Activated CD4-positive, alpha-beta memory T cell treated with anti-CD3 and anti-CD28 coated beads, Interleukin-2, amount 10 ng/mL, durations not matched to agents 7 days and 5 days (primary cell): ENCODE measurements at places on chromosomes 2 and 18.

GRCh38 chr2:681312-681711 is 4.1 kb upstream of the TMEM18 start:
- no peak for DNase-seq

DNA sequence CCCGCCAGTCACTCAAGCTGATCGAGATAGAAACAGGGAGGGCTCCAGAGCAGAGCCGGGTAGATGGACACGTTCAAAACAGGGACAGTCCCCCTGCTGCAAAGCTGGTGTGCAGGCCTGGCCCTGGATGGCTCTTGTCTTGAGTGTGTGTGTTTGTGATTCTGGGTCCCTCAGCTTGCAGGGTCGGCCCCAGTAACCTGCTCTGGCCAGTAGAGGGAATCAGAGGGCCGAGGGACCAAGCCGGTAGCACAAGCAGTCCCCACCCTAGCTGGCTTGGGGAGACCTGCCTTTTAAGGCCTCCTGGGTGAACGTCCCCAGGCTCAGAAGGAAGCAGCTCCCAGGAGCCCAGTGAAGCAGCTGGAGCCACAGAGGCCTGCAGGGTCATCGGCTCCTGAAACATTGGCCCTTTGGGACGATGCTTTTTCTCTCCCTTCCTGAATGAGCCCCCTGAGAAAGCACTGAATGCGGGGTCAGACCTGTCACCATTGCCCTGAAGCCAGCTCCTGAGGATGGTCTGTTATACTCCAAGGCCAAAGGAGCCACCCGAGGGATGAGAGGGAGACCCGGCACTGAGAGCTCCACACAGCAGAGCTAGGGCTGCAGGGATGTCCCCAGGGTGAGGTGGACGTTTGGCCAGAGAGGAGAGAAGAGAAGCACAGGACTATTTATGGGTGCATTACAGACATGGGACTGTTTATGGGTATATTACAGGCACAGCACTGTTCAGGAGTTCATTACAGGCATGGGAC is 15.4 kb upstream of the MLPH start:
- no peak for DNase-seq

- no peak for DNase-seq
Measured at GRCh38 chr2:21131861-21132260, 8.1 kb downstream of the TDRD15 start.

DNA sequence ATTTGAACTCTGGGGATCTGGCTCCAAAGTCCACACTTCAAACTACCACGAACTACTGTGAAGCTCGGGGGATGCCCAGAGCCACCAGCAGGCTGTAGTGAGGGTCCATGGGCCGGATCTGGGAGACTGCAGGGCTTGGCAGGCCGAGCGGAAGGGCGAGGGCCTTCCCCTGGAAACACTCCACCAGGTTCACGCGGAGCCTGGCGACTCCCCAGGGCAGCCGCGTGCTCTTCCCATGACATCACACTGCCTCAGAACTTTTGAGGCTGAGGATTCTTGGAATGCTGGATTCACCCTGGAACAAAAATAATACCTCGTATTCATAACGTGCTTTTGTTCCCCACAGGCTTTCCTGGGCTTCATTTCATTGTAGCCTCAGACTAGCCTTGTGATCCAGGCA is 201.0 kb downstream of the SMAD7 start:
- no peak for DNase-seq

DNA sequence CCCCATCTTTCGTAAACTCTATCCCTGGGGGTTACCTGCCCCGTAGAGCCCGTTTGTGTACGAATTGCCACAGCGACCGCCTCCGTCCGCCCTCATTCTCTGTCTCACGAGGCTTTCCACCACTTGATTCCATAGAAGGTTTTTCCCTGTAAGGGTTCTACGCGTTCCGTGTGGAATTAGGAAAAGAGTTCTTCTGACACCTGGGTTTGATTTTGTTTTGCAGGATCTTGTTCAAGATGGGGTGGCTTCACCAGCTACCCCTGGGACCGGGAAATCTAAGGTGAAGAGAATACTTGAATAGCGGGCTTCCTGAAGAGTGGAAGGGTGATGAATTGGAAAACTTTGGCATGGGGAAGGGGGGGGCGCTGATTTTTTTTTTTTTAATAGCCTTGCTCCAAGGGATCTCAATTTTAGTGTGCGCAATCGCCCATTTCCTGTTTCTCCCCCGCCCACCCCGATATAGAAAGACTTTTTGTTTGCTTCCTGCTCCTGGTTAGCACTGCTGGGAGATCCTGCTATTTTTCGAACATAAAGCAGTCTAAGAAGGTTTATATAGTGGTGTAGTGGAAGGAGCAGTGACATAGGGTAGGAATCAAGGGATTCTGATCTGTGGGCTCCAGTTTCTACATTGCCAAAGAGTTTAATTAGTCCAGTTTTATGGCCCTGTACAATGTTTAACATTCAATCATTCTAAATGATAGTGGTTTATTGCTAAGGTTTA is 564 bp downstream of the GCC2 start:
- peak; percentile 49 for DNase-seq

DNA sequence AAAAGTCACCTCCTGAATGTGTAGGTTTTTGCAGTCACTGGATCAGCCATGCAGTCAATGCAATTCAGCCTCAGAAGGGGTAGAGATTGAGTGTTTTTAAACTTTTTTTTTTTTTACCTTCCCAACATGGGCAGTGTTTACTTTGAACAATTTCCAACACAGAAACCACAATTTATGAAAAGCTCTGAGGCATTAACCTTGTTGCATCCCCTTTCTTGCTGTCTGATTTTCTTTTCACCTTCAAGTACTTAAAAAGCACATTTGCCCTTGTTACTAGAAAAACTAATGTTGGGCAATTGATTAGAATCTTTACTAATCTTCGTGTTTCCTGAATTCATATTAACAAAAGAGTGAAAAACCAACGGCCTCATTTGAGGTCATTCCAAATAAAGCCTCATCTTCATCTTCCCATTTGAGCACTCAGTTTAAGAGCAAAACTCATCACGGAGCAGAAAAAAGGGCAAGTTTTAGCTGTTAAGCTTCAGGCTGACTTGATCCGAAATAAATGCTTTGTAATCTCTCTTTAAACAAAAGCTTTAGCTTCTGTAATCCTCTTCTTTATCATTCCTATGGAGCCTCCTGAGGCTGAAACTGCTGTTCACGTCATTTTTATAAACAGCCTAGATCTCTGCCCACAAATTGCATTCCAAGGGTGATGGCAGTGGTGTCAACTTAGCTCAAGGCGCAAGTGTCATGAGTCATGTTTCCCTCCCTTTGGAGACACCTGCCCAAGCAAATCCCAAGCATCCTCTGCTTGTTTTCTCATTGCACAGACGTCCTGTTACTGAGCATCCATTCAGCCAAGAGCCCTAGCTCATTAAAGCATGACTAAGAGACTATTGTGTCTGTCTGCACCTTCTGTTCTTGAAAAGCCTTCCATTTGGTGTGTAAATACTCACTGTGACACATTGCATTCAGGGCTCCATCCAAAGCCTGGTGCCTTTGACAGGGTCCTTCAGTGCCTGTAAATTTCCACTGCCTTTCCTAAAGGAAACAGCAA is 107.7 kb downstream of the HNMT start:
- DNase-seq = no peak

DNA sequence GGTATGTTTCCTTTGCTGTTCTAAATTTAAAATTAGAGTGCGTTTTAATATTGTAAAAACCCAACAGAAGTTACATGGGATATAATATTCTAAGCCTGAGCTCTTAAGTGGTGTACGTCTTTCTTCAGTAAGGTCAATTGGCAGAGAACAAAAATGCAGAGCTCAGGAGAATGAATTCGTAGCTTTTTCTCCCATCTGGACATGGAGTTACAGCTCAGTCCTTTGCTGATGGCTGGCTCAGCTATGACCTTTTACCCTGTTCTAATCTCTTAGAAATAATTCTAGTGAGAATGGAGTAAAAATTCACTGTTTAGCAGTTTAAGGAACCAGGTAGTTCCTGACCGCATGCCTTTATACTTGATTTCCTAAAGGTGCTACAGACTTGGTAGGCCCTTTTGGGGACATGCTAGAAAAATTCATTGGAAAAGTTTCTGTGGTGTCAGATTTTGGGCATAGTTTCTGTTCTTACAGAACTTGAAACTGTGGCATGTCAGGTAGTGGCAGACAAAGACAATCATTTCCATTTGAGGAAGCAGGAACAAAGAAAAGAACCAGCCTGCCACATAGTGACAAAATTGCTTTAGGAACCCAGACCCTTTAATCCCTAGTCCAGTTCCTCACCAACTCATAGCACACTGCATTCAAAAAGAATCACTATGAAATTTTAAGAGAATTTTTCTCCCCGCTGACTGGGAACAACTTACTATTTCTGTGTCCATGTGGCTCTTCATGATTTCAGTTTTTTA is 566.8 kb upstream of the ZNF804A start:
- no peak for DNase-seq

DNA sequence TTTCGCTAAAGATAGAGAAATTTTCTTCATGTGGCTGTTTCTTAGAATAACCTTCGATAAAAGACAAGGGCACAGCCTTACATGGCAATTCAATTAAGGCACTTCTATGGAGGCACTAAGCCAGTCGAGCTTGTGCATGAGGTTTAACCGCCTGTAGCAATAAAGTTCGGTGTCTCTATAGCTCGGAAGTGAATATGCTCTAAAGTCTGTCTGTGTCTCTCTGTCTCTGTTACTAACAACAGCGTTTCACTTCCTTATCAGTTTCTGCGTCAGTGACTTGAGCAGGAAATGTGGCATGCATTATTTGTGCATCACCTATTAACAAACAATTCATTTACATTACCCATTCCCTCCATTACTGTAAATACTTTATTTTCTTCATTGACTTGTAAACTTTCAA is 365.1 kb upstream of the NETO1 start:
- no peak for DNase-seq

GRCh38 chr2:55887901-55888624 is 35.5 kb downstream of the EFEMP1 start:
- DNase-seq = no peak

- no peak for DNase-seq
Measured at GRCh38 chr2:150147889-150148683, 339.4 kb downstream of the RND3 start.

- no peak for DNase-seq
Measured at GRCh38 chr18:6078877-6079276, 183.6 kb upstream of the TMEM200C start.

DNA sequence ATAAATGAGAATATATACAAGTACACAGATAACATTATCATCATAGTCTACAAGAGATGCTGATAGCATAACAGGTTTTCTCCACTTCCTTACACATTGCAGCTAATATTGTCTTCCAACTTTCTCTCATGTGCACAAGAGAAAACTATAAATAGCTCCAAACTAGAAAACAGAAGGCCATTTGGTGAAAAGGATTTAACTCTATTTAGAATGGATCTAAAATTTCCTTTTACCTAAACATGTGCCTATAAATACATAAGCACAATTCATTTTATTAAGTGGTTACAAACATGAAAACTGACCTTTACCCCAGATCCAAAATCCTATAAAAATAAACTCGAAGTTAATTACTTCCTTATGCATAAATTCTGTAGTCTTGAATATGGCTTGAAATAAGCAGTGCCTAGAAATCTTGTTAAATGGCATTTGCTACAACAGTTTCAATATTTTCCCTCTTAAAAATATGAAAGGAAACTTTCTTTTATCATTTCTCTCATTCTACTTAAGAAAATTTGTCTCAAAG is 41.6 kb downstream of the SLC25A12 start:
- no peak for DNase-seq

DNA sequence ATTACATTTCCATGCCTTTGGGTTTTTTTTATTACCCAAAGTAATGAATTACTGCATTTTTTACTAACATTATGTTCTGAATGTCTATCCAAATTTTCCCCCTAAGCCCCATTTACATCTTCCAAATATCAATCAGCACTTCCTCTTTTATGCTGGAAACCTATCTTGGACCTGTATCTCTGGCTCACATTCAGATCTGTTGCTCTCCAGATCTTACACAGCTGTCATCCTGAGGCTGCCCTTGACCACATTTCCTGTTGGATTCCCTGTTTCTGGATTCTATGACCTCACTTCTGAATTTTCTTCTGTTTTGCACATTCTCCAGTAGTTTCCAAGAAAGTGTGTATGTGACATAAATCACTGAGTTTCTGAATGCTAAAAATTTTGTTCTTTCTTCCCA is 146.7 kb downstream of the PDE1A start:
- DNase-seq = no peak

GRCh38 chr2:161044921-161045320 is 115.3 kb upstream of the TANK start:
- DNase-seq = no peak

GRCh38 chr2:68537809-68538208 is 70.4 kb downstream of the APLF start:
- DNase-seq = no peak

DNA sequence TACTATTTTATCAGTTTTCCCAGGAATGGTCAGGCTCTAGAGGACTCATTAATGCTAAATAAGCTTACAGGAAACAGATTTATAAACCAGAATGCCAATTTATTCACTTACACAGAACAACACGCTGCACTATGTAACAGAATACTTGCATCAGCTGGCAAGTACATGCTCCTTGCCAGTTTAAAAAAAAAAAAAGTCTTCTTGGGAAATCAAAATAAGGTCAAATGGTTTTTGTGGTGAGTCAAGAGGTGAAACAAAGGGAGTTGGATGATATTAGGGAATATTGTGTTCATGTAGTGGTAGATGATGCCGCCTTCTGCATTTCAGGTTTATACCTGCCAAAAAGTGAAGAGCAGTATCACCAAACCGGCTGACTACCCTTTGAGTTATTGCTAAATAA is 1322.1 kb upstream of the ZEB2 start:
- no peak for DNase-seq

- DNase-seq = no peak
Measured at GRCh38 chr2:4291430-4291829, 588.1 kb downstream of the DCDC2C start.

DNA sequence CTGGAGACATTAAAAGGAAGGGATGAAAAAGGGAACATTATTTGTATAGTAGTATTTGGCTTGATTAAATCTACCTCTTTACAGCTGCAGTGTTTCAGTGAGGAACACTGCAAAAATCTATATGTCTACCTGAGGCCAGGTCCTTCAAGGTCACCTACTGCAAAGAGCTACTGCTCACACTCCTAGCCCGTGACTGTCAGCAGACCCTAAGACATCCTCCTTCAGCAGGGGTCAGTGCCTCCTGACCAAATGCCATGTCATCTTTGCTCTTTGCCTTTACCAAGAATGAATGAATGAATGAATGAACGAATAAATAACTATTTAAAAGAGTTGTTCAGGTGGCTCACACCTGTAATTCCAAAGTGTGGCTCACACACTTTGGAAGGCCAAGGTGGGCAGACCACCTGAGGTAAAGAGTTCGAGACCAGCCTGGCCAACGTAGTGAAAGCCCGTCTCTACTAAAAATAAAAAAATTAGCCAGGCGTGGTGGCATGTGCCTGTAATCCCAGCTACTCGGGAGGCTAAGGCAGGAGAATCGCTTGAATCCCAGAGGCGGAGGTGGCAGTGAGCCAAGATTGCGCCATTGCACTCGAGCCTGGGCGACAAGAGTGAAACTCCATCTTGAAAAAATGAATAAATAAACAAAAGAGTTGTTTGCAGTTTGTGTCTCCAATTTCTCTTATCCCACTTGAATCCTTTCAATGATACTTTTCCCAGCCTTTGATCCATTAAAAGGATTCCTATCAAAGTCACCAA is 84.3 kb upstream of the GRB14 start:
- no peak for DNase-seq
